ENCODE measurements at places on chromosomes 1 and 21.

GRCh38 chr1:213397638-213398037 is 346.6 kb downstream of the RPS6KC1 start:
- DNase-seq = no peak

GRCh38 chr1:202806845-202807450 is 1.3 kb downstream of the KDM5B start:
- no peak for DNase-seq

GRCh38 chr1:224333309-224333926 is 3.4 kb upstream of the NVL start:
- no peak for DNase-seq

DNA sequence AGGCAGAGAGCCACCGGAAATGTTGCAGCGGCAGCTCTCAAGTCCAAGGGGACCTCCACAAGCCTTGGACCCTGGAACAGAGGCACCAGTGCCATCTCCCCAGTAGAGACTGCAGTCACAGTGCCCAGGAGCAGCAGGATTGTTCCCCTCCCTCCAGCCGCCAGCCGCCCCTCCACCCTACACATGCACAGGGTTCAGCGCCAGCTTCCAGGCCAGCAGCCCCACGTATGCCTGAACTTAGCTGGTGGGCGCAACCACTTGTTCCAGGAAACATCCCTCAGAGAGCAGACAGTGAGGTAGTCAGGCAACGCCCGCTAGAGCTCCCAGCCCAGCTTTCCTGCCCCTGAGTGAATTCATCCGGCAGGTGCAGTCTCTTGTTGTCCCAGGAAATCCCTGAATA is 1098.1 kb upstream of the NCAM2 start:
- no peak for DNase-seq

- no peak for DNase-seq
These were observed 1.7 kb downstream of the KHDC4 start for GRCh38 chr1:155932487-155932886.

DNA sequence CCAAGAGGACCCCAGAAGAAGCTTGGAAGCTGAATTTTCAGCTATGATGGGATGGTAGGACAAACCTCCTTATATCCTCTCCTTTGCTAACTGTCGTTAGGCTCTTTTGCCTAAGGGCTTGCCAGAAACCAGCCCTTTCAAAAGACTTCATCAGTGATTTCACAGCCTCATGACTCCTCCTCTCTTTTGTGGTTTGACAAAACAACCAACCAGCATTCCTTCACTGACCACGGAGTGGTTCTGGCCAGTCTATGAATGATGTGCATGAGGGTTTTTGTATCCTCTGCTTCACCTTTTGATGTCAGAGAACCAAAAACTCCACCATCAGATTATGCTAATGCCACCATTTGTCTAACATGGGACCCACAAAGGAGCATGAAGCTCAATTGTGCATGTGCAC is 116.9 kb upstream of the COA6 start:
- DNase-seq = no peak

DNA sequence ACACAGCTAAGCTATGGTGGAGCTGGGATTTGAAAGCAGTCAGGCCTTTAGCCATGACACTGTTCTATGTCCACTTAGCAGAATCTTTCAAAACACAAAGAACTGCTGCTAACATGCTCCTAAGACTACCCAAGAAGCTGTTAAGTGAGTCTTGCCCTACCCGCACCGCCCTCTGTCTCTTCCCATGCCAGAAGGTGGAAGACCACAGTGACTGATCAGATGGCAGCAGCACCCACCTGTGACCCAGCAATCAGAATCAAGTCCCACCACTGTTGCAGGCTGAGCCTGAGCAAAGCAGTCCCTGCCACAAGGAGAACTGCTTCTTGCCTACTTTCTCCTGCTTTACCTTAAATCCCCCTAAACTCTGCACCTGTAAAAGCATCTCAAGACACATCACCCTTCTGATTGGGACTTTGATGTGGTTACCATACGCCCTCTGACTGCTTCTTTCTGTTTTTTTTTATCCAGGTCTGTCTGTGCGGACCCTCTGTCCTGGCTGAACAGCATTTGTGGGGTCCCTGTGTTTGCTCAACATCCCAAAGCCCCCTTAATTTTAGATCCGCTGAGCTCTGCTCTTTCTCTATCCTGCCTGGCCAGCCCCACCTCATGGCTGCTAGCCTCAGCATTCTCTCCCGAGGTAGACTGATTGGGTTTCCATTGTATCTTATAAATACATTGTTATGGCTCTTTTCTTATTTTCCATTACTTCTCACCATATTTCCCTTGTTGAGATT is 16.0 kb downstream of the IRF2BP2 start:
- DNase-seq = no peak

DNA sequence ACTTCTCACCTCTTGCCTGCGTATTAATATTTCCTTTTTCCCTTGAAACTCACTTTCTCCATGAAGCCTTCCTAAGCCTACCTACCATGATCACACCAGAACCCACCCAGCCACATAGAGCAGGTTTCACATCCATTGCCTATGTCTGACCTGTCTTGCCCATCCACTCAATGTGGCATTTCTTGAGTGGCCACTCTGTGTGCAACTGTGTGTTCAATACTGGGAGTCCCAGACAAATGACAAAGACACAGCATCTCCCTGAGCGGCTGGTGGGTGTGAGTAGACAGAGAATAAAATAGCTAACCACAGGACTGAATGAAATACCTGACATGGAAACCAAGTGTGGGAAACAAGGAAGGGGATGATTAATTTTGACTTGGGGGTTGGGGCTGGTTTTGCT is 3.1 kb downstream of the PTGFRN start:
- no peak for DNase-seq

GRCh38 chr1:118210723-118211110 is 25.7 kb upstream of the SPAG17 start:
- no peak for DNase-seq

- no peak for DNase-seq
These were observed 73.5 kb downstream of the KAZN start for GRCh38 chr1:14672005-14672404.

DNA sequence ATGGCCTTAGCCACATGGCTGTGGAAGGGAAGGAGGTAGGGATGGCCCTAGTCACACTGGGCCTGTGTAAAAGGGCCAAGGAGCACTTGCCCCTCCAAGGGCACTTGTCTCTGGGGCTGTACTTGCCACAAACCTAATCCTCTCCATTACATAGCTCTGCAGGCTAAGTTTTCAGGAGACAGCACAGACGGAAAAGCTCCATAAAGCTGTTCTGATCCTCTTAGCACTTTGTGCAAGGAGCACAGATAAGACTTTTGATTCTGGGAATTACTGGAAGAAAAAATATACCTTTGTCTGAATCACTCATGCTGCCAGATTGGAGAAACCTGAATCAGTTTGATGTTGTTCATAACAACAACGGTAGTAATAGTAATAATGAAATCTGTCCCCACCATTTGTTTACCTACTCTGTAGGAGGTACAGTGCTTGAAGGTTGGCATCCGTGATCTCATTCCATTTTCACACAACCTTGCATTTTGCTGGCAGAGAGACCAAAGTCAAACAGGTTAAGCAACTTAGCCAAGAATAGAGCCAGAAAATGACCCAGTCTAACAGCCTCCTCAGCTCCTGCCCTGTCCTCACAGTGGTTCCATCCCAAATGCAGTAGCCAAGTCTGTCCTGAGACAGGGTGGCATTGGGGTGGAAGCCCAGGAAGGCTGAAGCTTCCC is 207.1 kb downstream of the ROR1 start:
- no peak for DNase-seq

- no peak for DNase-seq
These were observed 134.3 kb downstream of the IGSF21 start for GRCh38 chr1:18241891-18242290.

DNA sequence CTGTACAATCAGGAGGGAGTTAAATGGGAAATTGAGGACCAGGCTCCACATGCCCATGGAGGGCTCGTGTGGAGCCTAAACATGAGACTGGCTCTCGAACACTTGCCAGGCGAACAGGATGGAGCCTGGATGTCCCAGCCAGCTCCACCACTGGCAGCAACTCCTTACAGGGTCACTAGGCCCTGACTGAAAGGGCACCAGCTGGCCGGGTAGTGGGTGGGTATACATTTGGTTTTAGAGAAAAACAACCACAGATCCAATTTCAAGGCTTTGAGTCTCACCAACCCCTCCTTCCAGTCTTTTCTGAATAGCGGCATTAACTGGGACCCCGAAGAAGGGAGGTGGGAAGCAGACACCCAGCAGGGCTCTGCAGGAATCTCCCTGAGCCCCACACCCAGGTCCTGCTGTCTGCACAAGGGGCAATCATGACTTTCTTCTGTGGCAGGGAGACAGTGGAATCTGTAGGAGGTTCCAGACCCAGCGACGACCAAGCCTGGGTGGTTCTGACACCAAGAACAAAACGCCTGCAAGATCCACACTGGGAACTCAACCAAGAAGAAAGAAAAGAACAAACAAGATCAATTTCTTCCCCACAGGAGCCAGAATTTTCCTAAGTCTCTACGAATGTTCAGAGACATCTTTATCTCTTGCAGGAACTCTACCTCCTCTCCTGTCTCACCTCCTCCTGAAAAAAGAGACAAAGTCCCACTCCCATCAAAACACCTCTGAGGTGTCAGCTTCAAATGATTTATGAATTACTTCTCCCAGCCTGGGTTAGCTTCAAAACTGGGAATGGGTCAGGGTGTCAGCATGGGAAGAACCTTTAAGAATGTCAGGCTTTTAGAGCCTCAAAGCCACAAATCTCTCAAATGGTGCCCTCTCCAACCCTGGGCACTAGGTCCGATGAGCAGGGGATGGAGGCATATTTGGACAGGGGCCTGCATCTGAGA is 26.5 kb upstream of the SRP9 start:
- no peak for DNase-seq

GRCh38 chr1:83098131-83098530 is 900.8 kb downstream of the TTLL7 start:
- no peak for DNase-seq

DNA sequence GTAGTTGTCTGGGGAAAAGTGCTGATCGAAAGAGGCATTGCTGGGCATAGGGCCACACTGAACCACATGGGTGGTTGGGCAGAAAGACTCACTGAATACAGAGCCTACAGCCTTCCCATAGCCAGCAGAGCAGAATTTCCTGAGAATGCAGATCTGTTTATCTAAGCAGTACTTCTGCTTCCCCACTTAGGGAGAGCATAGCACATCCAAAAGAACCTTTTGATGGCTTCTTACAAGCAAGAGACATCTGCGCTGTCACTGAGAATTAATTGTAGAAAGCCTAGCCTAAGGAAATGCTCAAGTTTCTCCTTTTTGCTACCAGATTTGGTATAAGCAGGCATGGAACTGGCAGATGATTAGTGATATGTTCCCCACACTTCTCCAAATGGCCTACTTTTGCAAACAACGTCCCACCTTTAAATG is 13.0 kb upstream of the KLHDC8A start:
- DNase-seq = no peak

DNA sequence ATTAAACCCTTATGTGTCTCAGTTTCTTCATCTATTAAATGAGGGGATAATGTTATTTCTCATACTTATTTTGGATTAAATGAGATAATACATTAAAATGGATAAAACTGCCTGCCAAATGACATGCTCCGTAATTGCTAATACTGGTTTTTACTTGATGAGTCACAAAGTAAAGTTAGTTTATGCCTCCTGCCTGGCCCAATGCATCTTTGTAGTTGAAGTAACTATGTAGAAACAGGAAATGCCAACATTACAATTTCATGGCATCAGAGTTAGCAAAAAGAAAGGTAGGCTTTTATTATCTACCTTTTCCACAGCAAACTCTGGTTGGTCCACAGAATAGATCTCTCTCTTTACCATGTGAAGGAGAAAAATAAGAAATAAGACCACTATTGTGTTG is 214.5 kb downstream of the TBX15 start:
- DNase-seq = no peak

- no peak for DNase-seq
These were observed 140.8 kb downstream of the PGBD5 start for GRCh38 chr1:230285351-230285750.

DNA sequence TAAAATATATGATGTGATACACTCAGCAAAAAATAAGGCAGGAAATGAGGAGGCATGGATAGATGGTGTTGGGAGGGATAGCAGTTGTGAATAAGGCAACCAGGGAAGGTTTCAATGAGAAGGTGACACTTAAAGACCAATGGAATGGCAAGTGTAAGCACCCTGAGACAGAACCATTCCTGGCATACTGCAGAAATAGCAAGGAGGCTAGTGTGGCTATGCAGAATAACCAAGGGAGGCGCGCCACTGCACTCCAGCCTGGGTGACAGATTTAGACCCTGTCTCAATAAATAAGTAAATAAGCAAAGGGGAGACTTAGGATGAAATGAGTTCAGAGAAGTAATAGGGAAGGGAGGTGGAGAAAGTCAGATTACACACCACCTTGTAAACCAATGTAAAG is 113.9 kb downstream of the TOMM20 start:
- DNase-seq = no peak

- no peak for DNase-seq
These were observed 153.5 kb upstream of the USP24 start for GRCh38 chr1:55368698-55369097.

GRCh38 chr1:182299728-182300616 is 91.6 kb downstream of the GLUL start:
- DNase-seq = no peak

- DNase-seq = no peak
These were observed 12.6 kb downstream of the GBP5 start for GRCh38 chr1:89260042-89260441.

- no peak for DNase-seq
These were observed 58.0 kb downstream of the B3GALT5 start for GRCh38 chr21:39670701-39671100.

GRCh38 chr1:64470665-64471217 is 812 bp downstream of the CACHD1 start:
- DNase-seq = no peak

GRCh38 chr1:18811733-18812452 is 47.6 kb downstream of the TAS1R2 start:
- DNase-seq = no peak

DNA sequence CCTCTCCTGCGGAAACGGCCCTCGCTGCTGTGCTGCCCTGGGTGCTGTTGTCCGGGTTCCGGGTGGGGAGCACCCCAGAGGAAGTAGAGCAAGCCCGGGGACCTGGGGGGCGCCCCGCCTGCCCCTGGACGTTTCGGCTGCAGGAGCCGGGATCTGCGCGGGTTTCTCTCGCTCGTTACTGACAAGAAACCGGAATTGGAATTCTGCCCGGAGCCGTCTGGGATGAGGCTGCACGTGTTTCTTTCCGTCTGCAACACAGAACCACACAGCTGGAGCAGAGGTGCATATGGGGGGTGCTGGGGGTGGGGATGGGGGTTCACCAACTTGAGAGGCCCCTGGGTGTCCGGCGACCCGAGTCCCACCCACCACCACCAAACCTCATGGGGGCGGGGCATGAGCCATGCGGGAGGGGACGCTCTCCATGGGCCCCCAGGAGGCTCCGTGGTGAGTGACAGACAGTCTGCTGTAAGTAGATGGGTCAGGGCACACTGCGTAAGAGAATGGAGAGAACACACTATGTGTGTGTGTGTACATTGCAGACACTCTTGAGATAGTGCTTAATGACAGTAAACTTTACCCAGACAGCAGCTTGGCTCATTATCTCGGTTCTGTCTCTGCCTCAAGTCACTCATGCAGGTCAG is 261.4 kb upstream of the C1orf174 start:
- DNase-seq = no peak

Measured in cortex of kidney (tissue), 1 donor.